ENCODE measurements at places on chromosomes 13 and 19. TPM values are rescaled to one million over a fixed set of nuclear protein-coding genes. Genes with fewer than 3 reads are reported as not detected.

- DNase-seq, result no peak
Measured at GRCh38 chr13:113006660-113007059, 37.6 kb downstream of the MCF2L start.

GRCh38 chr13:98406971-98407370 lies 169.9 kb downstream of the STK24 start:
- no peak for DNase-seq

- DNase-seq, result no peak
Measured at GRCh38 chr13:92681239-92681638, 545.4 kb upstream of the GPC6 start.

- DNase-seq, result no peak
Measured at GRCh38 chr19:8208119-8208921, 850 bp upstream of the CERS4 start.

- DNase-seq, result no peak
Measured at GRCh38 chr13:93476175-93476574, 249.6 kb downstream of the GPC6 start.

- no peak for DNase-seq
Measured at GRCh38 chr13:113791226-113791625, 32.2 kb downstream of the TMEM255B start.

ERICH4 gene
- total RNA-seq, result not detected

GRIK5 gene
- total RNA-seq, result 21.6 TPM

GRCh38 chr19:1451916-1452801 lies 2.2 kb downstream of the APC2 start:
- peak; percentile 75 for DNase-seq

GRCh38 chr13:79197933-79198332 lies 208.1 kb downstream of the RBM26 start:
- DNase-seq, result no peak

SNAPC2 gene
- total RNA-seq, result 5.7 TPM

DNA sequence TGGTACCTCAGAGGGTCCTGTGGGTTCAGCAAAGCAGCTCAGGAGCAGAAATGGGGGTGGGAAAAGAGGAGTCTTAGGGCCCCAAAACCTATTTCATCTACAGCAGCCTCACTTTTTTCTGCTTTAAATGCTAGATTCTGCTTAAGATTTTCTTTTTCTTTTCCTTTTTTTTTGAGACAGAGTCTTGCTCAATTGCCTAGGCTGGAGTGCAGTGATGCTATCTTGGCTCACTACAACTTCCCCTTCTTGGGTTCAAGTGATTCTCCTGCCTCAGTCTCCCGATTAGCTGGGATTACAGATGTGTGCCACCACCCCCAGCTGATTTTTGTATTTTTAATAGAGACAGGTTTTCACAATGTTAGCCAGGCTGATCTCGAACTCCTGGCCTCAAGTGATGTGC lies 30.7 kb upstream of the WDFY2 start:
- no peak for DNase-seq

PSMD8 gene
- 177 TPM for total RNA-seq

SCAMP4 gene
- total RNA-seq, result 38.1 TPM
